ENCODE measurements at places on chromosomes 16 and 17.

DNA sequence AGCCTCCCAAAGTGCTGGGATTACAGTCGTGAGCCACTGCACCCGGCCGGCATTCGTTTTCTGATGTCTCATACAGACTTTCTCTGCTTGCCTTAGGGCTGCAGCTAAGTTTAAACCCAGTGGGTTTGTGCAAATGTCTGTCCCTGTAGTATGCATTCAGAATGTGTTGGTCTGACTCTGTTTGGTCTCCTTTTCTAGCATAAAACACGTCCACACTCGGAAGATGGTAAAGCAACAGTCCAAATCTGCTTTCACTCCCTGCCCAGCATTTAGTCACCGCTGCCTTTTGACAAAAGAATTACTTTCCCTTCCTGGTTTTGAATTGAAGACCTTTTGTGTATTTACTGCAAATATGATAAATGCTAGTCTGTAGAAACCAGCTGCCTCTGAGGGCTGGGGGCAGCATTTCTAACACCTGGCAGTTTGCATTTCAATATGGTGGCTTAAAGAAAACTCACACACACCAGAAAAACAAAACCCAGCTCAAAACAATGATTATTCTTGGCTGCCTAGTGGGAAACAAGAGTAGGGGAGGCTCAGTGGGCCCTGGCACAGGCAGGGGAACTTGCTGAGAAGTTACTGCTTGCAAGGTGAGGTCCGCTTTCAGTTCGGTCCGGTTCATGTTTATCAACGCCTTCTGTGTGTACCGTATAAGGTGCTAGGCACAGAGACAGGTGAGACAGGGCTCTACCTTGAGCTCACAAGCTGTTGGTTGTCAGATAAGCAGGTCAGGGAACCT, 56.9 kb downstream of the MSI2 start:
- DNase-seq = no peak

DNA sequence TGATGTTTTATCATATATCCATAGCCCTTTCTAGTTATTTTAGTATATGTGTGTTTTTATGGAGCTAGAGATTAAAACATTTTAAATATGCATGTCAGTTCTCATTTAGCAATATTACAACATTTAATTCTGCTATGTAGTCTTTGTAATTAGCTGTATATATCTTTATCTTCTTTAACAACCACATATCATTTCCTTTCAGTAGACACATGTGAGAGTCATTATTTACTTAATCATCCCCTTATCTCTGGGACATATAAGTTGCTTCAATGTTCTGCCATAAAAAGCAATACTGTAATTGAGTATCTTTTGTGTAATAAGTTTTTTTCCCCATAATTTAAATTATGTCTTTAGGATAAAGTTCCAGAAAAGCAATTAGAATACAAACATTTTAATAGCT, 52.0 kb upstream of the CLEC3A start:
- DNase-seq = no peak

- DNase-seq = no peak
Measured at GRCh38 chr16:50114357-50115129, 38.6 kb upstream of the TENT4B start.

- DNase-seq = no peak
Measured at GRCh38 chr17:83036666-83037065, 42.7 kb upstream of the METRNL start.

- no peak for DNase-seq
Measured at GRCh38 chr17:39196808-39197291, 619 bp downstream of the CACNB1 start.

DNA sequence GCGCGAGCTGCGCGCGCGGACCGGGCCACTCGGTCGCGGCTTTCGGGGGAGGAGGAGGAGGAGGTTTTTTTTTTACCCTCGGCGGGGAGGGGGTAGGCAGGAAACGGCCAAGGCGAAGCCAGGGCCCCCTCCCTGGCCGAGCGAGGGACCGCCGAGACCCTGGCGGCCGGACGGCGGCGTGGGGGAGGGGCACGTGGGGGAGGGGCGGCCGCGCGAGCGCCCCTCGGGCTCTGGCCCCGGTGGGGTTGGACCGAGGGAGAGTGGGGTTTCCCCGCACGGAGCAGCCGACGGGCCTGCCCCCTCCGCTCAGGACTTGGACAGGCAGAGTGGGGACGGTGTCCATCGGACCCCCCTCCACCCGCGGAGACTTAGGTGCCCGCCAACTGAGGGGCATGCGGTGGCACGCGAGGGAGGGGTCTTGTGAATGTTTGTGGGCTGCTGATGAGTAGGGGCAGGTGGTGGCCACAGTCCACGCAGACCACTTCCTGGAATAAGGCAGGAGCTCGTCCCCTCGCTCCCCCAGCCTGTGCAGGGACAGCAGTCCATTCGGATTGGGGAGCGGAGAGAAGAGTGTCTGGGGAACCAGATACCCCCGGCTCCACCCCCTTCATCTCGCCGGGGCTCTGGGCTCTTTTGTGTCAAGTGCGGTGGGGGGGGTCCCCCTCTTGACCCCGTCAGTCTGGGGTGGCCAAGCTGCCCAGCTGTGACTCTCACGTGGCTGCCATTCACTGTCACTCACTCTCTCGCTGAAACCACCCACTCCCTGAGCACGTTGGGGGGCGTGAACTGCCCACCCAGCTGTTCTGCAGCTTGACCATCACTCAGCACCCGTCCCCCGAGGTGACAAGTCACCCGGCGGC, 3.0 kb upstream of the CHD3 start:
- peak; percentile 69 for DNase-seq

- no peak for DNase-seq
Measured at GRCh38 chr17:11668618-11669017, 70.3 kb downstream of the DNAH9 start.

DNA sequence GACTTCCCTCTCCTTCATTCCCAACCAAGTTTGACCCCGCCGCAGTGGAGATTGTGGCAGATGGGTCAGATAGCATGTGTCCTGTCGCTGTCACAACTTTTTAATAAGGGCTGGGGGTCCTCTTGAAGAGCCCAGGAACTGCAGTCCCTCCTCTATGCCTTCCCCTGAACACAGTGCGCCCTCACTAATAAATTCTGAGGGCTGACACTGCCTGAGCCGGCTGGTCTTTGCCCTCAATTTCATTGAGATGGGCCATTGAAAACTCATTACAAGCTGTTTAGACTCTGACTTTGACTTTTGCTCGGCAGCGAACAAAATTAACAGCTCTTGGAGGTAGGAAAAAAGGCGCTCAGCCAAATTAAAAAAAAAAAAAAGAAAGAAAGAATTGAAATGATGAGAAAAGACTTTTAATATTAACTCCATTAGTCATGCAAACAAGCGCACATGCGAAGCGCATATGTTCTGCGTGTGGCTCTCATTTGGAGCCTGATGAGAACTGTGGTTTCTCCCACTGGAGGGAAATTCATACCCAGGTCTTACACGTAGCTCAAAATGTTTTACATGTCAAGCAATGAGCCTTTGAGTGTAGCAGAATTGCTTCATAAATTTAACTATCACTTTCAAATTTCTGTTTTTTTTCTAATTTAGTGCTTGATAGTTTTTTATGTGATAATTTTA, 704.7 kb downstream of the WWOX start:
- DNase-seq = no peak

DNA sequence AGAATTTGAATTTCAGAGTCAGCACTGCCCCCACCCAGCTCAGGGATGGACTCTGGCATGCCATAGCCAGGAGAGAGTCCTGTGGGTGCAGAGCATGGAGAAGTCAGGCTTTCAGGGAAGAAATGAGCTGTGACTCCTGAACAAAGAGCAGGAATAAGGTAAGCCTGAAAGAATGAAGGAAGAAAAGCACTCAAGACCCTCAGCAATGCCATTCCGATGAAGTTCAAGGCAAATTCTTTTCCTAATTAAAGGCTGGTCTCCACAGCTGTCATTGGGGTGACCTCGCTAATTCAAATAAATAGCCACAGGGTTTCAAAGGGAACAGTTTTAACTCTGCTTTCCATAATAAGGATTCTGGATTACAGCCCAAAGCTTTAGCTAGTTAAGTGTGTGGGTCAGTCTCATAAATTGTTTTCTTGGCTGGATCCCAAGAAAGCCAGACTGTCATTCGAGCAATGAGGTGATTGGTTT, 31.7 kb downstream of the TOM1L2 start:
- no peak for DNase-seq

DNA sequence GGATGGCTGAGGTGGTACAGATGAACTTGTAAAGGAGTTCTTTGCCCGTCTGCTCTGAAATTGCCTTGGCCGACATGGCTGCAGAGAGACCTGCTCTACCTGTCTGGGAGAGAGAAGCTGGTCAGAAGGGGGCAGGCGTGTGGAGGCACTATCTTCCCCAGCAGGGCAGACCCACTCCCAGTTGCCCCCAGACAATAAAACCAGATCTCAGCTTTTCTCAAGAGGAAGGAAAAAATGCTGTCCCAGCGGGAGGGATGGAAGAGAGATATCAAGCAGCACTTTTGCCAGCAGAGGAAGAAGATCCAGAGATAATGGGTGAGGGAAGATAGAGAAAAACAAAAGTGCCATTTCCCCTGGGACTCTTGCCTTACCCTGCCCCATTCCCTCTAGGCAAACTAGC, 5.0 kb downstream of the ACLY start:
- DNase-seq = no peak

- DNase-seq = no peak
Measured at GRCh38 chr16:57354311-57354710, 4.3 kb upstream of the CCL22 start.

- no peak for DNase-seq
Measured at GRCh38 chr17:77491921-77492445, 351.2 kb downstream of the SEC14L1 start.

DNA sequence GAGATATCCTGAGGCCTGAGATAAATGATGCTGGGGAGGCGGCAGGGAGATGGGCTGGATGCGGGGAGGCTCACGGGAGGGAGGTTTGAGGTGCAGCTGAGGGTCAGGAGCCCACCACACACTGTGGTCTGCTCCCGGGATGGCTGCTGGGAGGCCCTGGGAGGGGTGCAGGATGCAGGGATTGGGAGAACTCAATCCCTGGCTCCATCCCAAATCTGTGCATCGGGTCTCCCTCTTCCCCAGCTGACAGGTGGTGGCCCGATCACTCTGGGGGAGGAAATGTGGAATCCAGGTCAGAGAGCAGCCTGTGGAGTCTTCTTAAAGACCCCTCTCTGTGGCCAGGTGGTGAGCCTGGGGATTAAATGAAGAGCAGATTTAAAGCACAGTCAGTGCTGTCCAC, 12.0 kb downstream of the PHB1 start:
- DNase-seq = no peak

DNA sequence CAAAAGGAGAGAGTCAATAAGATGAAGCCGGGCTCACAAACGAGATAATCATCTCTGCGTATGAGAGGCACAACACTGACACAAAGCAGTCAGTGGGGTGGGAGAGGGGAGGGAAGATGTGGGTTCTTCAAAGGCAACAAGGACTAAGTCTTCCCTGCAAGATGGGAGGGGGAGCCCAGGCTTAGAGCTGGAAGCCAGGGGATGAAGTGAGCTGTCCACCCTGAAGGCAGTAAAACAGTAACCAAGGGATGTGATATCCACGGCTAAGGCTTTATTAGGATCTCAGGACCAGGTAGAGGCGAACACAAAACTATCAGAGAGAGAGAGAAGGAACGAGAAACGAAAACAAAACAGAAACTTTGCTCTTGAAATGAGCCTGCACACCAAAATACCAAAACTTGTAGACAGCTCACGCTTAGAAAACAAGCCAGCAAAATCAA, 115.9 kb downstream of the DYNLRB2 start:
- DNase-seq = peak; percentile 13

DNA sequence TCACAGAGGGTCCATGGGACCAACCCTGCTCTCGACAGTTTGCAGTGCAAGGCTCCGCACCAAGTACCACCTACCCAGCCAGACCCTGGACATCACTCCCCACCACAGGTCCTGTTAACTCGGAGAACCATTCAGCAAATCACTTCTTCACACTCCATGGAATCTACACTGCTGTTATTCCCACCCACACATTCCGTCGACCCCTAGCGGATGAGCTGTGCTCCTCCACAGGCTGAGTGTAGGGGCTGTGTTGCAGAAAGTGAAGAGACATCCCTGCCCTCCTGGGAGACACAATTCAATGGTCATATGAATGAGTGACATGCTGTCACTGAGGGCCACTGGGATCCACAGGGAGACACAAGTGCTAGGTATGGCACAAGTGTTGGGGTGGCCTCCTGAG, 27.5 kb downstream of the MPG start:
- no peak for DNase-seq

GRCh38 chr16:86020971-86021370, 122.0 kb downstream of the IRF8 start:
- DNase-seq = no peak

GRCh38 chr16:6020162-6020985, 922.8 kb upstream of the EEF2KMT start:
- no peak for DNase-seq

GRCh38 chr17:18925187-18925586, 26.8 kb upstream of the SLC5A10 start:
- peak; percentile 26 for DNase-seq

DNA sequence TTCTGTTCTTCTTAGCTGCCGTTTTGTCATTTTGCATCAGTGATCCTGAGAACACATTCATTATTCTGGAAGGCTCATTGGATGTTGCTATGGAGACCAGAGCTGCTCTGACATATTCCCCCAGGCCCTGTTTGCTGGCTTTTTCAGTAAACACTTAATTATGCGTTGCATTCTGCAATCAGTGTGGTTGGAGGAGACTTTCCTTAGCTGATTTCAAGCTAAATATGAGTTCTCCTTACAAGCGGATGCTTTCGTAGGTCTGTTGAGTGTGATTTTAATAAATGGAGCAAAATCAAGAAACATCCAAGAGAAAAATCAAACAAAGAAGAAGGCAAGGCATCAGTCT, 38.2 kb upstream of the NUDT7 start:
- DNase-seq = no peak

DNA sequence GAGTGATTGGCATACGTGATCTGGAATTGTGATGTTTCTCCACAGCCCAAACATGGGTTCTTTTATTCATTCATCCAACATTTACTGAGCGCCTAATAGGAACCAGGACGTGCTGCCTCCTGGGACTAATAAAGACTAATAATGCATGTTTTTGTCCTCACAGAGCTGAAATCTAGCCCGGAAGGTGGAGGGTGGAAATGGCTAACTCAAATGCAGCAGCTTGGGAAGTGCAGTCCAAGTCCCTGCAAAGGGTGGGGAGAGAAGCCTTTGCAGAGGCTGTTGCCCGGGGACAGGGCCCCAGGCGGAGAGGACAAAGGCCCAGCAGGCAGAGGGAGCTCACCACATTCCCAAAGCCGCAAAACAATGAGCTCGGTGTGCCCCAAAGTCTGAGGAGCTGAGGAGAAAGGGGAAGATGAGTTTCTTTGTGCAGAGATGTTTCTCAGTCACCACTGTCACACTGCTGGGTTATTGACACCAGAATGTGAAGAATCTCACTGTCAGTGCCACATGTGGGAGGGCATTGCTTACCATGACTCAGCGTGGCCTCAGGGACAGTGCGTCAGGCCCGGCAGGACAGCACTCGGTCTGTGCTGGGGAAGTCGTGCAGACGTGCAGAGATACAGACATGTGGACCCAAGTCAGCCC, 118.2 kb upstream of the CHMP6 start:
- no peak for DNase-seq

All from T-helper 2 cell (primary cell).